ENCODE measurements at places on chromosomes 3 and 15. TPM values are rescaled to one million over a fixed set of nuclear protein-coding genes. Genes with fewer than 3 reads are reported as not detected.

Gene CX3CR1
- total RNA-seq: 4.4 TPM

Gene CCR3
- not detected for total RNA-seq

Gene SFMBT1
- 16.0 TPM for total RNA-seq

Gene CHRM5
- 0.06 TPM for total RNA-seq

Gene ETV5
- 34.6 TPM for total RNA-seq

Gene PLSCR5
- total RNA-seq: not detected

Gene CDCP1
- 39.6 TPM for total RNA-seq

Gene CASR
- 72.8 TPM for total RNA-seq

Gene UCN2
- not detected for total RNA-seq

Gene MINAR1
- total RNA-seq: 0.47 TPM

Gene FAM227B
- total RNA-seq: 11.7 TPM

Gene CCDC39
- 0.60 TPM for total RNA-seq

Gene AMIGO3
- not detected for total RNA-seq

Gene PAQR5
- 51.3 TPM for total RNA-seq

Gene IL12A
- total RNA-seq: 0.22 TPM

Gene ALG1L2
- 0.82 TPM for total RNA-seq

Gene MYL3
- 41.3 TPM for total RNA-seq

Gene LOXL1
- 33.2 TPM for total RNA-seq

Gene HYAL3
- 2.0 TPM for total RNA-seq

Gene SLC38A3
- 1.6 TPM for total RNA-seq

Gene BFSP2
- 0.41 TPM for total RNA-seq

Gene ALDH1L1
- total RNA-seq: 60.0 TPM

Gene PLIN1
- total RNA-seq: 2.1 TPM

Gene CCDC54
- not detected for total RNA-seq
